ENCODE measurements at places on chromosomes 3 and 15. TPM values are rescaled to one million over a fixed set of nuclear protein-coding genes. Genes with fewer than 3 reads are reported as not detected.

The MESP2 gene
- total RNA-seq = not detected

The MED12L gene
- total RNA-seq = 3.9 TPM

The PRR23A gene
- total RNA-seq = not detected

The FAM131A gene
- total RNA-seq = 13.5 TPM
